ENCODE measurements at places on chromosomes 6 and 20.

DNA sequence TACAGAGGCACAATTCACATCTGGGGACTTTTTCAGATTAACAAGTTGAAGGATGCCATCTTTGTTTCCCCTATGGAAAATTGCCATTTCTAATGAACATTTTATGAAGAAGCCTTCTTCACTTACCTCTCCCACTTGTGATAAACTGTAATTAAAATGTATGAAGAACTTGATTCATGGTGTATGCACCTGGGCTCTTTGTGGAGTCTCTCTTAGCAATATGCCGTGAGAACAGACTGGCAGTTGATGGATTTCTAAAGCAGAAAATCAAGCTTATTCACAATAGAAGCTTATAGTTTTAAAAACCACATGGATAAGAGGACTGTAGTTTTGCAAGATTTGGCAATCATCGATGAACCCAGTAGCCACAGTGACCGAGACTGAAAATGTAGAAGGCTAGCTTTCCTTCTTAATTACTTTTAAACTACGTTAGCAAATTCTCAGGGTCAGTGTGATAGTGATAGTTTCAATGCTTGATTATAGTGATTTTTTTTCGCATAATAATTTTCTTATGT is 270.6 kb downstream of the PRL start:
- no peak for DNase-seq

DNA sequence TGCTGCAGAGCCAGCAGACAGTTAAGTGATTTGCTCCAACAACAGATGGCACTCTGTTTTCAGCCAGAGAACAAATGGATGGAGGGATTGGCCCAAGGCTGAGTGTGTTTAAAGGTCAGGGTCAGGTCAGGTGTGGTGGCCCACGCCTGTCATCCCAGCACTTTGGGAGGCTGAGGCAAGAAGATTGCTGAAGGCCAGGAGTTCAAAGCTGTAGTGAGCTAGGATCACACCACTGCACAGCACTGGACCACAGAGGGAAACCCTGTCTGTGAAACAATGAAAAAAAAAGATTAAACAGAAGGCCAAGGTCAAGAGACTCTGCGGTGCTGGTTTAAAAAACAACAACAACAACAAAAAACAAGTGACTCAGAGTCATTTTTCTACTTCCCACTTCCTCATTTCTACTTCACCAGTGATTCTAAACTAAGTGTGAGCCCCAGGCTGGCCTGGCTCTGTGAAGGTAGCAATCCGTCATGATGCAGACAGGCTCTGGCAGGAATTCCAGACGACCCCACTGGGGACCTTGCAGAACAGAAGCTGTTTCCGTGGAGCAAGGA is 42.5 kb upstream of the ARMC2 start:
- DNase-seq: no peak

DNA sequence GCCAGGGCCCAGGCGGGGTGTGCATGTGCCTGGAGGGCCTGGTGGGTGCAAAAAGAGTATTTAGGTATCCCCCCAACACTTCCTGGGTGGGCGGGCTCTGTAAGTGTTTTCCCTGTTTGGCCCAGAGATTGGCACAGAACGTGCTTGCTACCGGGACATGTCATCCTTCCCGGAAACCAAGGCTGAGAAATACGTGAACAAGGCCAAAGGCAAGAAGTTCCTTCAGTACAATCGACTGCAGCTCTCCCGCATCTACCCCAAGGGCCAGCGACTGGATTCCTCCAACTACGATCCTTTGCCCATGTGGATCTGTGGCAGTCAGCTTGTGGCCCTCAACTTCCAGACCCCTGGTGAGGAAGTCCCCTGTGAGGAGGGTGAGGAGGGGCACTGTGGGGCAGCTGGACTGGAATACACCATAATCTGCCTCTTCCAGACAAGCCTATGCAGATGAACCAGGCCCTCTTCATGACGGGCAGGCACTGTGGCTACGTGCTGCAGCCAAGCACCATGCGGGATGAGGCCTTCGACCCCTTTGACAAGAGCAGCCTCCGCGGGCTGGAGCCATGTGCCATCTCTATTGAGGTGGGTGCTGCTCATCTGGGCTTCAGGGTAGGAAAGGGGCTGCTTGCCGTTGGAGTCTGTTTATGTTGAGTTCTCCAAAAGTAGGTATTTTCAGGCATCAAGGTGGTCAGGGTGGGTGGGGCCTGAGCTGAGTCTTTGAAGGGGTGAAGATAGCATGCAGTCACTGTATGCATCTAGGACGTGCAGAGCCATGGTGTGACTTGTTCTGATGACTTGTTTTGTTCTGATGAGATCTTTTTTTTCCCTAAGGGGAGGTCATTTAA is 35.2 kb downstream of the PLCG1 start:
- no peak for DNase-seq

- DNase-seq: no peak
These were observed 2.2 kb upstream of the RWDD1 start for GRCh38 chr6:116568821-116569755.

- no peak for DNase-seq
These were observed 8.4 kb downstream of the ADRM1 start for GRCh38 chr20:62311150-62311549.

- DNase-seq: no peak
These were observed 150.3 kb downstream of the SYCP2 start for GRCh38 chr20:59782986-59783640.

DNA sequence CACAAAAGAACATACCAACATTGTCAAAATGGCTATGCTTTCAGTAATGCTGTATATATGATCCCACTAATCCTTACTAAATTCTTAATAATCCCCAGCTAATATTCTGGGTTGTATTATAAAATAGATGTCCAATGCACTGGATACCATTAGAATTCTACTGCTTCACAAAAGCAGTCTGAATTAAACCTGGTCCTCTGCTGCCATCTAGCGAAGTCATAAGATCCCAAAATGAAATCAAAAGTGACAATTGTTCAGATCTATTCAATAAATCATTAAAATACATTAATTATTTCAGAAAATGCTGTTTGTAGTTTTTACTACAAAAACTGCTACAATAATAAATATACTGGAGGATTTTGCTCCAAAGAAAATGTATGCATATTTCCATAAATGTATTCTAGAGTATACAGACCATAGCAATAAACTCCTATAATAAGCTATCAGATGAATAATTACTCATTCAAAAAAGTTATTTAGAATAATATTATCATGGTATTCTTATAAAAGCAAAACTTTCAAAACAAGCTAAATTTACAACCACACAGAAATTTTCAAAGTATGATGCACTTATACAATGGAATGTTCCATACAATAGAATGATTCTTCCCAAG is 92.6 kb downstream of the RNGTT start:
- peak; percentile 9 for DNase-seq

DNA sequence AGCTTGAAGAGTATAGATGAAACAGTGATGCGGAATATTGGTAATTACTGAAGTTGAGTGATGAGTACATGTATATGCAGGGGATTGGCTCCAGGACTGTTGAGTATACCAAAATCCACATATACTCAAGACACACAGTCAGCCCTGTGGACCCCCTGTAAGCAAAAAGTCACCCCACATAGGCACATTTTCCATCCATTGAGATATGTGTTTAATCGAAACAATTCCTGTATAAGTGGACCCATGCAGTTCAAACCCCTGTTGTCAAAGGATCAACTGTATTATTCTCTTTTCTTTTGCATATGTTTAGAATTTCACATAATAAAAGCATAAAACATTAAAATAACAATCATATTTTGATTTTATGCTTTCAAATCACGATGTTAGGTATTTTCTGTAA is 32.1 kb upstream of the FILIP1 start:
- no peak for DNase-seq

- no peak for DNase-seq
These were observed 46.0 kb upstream of the NXT1 start for GRCh38 chr20:23304616-23305015.

- no peak for DNase-seq
These were observed 80.4 kb upstream of the POPDC3 start for GRCh38 chr6:105259913-105260889.

GRCh38 chr20:4062721-4063606 is 47.6 kb upstream of the RNF24 start:
- DNase-seq: no peak

- no peak for DNase-seq
These were observed 111.9 kb downstream of the HIVEP2 start for GRCh38 chr6:142833054-142833453.

- DNase-seq: no peak
These were observed 22.1 kb upstream of the ADGRF1 start for GRCh38 chr6:47064274-47064673.

DNA sequence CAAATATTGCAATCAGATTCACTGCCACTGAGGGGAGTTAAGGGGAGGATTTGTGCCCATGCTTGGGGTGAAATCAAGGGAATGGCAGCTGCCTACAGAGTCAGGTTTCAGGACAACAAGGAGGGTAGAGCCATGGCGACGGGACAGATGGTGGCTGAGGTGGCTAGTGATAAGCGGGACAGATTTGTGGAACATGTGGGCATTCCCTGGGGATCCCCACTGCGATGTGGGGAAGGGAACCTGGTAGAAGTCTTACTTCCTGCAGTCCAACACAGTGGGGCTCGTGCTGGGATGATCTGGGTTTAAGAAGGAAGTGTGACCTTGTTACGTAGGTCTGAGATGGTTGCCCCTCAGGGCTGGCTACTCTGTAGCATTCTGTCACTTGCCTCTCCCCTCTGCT is 292.0 kb upstream of the JARID2 start:
- DNase-seq: no peak
